MCF 10A (cell line): ENCODE measurements at places on chromosomes 3 and 15. TPM values are rescaled to one million over a fixed set of nuclear protein-coding genes. Genes with fewer than 3 reads are reported as not detected.

- DNase-seq: peak; percentile 25
- H3K4me1 ChIP-seq: peaks cover 7% of the 10 kb centered on the region
- no peak overlapping the region for H3K4me3 ChIP-seq
- no peaks in the 10 kb centered on the region for H3K36me3 ChIP-seq
Measured at GRCh38 chr3:189622629-189623028, 8.6 kb upstream of the TP63 start.

UROC1 gene
- not detected in 2 replicates for total RNA-seq

SMCO1 gene
- not detected in 2 replicates for total RNA-seq

DNA sequence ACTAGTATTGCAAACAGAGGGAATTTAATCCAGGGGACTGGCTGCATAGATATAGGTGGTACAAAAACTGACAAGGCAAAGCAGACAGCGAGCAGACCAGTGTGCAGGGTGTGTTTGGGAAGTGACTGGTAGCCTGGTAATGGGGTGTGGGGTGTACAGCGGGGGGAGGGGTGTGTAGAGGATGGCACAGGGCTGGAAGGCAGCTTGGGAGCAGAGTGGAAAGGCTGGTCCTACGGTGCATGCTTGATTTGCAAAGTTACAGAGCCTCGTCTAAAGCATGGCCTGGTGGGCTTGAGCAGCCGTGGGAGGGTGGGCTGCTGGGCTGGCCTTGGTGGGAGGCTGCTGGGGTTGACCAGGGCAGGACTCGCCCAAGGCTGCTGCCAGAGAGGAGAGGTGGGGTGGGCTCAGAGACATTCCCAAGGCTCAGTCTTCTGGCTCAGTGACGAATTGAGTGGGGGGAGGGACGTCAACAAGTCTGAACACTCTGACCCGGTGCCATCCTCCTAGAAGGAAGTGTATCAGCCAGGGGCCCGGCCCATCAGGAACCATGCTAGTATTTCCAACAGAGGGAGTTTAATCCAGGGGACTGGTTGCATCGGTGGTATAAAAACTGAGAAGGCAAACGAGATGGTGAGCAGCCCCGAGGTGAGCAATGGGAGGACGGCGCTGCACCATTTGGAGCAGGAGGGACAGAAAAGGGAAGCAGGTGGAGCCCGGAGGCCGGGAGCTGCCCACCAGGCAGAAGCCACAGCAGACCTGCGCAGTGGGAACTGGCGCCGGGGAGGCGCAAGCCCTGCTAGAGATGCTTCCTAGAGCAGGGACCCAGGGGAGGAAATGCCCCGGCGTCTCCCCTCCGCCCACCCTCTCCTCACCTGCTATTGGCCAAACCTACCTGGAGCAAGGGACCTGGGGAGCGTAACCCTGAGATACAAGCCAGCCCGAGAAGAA lies 29.2 kb downstream of the CPN2 start:
- peak; percentile 78 for DNase-seq
- no peaks in the 10 kb centered on the region for H3K36me3 ChIP-seq
- no peaks in the 10 kb centered on the region for H3K4me1 ChIP-seq
- no peaks in the 10 kb centered on the region for H3K27me3 ChIP-seq

GRCh38 chr3:20480786-20481365 lies 294.9 kb upstream of the SGO1 start:
- no peaks in the 10 kb centered on the region for H3K27me3 ChIP-seq
- no peak overlapping the region for H3K4me3 ChIP-seq
- no peak for DNase-seq
- H3K4me1 ChIP-seq: peaks cover 6% of the 10 kb centered on the region
- H3K27ac ChIP-seq: no peak overlapping the region

GRCh38 chr15:71916834-71917233 lies 106.5 kb downstream of the NR2E3 start:
- no peak overlapping the region for H3K4me3 ChIP-seq
- no peaks in the 10 kb centered on the region for H3K27me3 ChIP-seq
- H3K4me1 ChIP-seq: no peaks in the 10 kb centered on the region
- H3K27ac ChIP-seq: no peak overlapping the region
- peaks cover 20% of the 10 kb centered on the region for H3K36me3 ChIP-seq

DNA sequence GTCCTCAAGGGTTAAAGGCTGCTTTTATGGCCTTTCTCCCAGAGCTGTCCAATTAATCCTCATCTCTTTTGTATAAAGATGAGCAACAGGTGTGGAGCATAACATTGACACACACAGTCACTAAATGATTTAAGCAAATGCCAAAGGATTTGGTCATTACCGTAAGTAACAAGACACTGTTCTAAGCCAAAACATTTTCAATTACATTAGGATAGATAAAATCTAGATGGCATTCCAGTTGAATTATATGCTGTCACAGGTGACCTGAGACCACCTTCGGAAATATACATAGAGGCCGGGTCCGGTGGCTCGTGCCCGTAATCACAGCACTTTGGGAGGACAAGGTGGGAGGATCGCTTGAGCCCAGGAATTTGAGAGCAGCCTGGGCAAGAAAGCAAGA lies 105.3 kb upstream of the UBE3A start:
- H3K36me3 ChIP-seq: no peaks in the 10 kb centered on the region
- no peaks in the 10 kb centered on the region for H3K4me1 ChIP-seq
- H3K27ac ChIP-seq: no peak overlapping the region
- no peak for DNase-seq

GRCh38 chr15:41494190-41494921 lies 682 bp downstream of the ITPKA start:
- no peaks in the 10 kb centered on the region for H3K36me3 ChIP-seq
- DNase-seq: no peak
- H3K27ac ChIP-seq: no peak overlapping the region
- peak overlapping the region; percentile 72 for H3K4me3 ChIP-seq

DNA sequence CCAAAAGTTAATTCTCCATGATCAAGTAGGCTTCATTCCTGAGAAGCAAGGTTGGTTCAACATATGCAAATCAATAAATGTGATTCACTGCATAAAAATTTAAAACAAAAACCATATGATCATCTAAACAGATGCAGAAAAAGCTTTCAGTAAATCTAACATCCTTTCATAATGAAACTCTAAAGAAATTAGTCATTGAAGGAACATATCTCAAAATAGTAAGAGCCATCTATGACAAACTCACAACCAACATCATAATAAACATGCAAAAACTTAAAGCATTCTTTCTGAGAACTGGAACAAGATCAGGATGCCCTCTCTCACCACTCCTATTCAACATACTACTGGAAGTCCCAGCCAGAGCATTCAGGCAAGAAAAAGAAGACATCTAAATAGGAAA lies 254.1 kb downstream of the AGBL1 start:
- no peak for DNase-seq
- peaks cover 8% of the 10 kb centered on the region for H3K36me3 ChIP-seq
- no peak overlapping the region for H3K4me3 ChIP-seq
- H3K27me3 ChIP-seq: no peaks in the 10 kb centered on the region
- peak overlapping the region; percentile 81 for H3K27ac ChIP-seq

GRCh38 chr3:58043933-58044332 lies 35.7 kb downstream of the FLNB start:
- H3K27ac ChIP-seq: peak overlapping the region; percentile 82
- peaks cover 55% of the 10 kb centered on the region for H3K4me1 ChIP-seq
- no peaks in the 10 kb centered on the region for H3K27me3 ChIP-seq
- DNase-seq: no peak

TJP1 gene
- 114 and 137 TPM in 2 replicates for total RNA-seq

- peaks cover 4% of the 10 kb centered on the region for H3K36me3 ChIP-seq
- no peak overlapping the region for H3K4me3 ChIP-seq
- no peak for DNase-seq
- H3K27ac ChIP-seq: no peak overlapping the region
- peaks cover 6% of the 10 kb centered on the region for H3K4me1 ChIP-seq
Measured at GRCh38 chr3:171972871-171973348, 66.5 kb upstream of the FNDC3B start.

DNA sequence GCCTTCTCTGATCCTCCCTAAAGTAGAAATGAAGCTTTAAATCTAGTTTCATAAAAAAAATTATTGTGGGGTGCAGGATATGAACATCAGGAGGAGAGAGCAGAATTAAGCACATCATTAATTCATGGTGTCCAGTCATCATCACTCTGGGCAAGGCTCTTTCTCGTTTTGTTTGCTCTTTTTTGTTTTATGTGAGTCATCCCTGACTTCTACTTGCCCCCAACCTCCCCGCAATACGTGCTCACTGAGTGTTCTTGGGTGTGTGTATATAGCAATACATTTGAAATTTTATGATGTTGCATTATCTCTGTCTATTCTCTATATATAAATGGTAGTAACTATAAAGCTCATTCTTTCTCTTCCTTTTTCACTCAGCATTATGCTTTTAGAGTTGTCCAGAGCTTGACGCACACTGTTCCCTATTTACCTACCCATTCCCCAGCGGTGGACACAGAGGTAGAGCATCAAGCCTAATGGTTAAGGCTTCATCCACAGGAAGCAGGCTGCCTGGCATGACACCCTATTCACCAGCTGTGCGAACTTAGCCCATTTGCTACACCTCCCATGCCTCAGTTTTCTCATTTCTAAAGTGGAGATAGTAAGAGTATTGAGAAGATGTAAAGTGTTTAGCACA lies 72.3 kb downstream of the CD200R1L start:
- H3K27ac ChIP-seq: peak overlapping the region; percentile 76
- no peak overlapping the region for H3K4me3 ChIP-seq
- peaks cover 32% of the 10 kb centered on the region for H3K4me1 ChIP-seq
- DNase-seq: peak; percentile 74
- no peaks in the 10 kb centered on the region for H3K27me3 ChIP-seq
- H3K36me3 ChIP-seq: no peaks in the 10 kb centered on the region

HDC gene
- total RNA-seq: not detected in 2 replicates

GRCh38 chr3:150762662-150763121 lies 277 bp downstream of the SIAH2 start:
- peak overlapping the region; percentile 91 for H3K4me3 ChIP-seq
- DNase-seq: no peak
- peak overlapping the region; percentile 97 for H3K27ac ChIP-seq
- peaks cover 15% of the 10 kb centered on the region for H3K36me3 ChIP-seq

DNA sequence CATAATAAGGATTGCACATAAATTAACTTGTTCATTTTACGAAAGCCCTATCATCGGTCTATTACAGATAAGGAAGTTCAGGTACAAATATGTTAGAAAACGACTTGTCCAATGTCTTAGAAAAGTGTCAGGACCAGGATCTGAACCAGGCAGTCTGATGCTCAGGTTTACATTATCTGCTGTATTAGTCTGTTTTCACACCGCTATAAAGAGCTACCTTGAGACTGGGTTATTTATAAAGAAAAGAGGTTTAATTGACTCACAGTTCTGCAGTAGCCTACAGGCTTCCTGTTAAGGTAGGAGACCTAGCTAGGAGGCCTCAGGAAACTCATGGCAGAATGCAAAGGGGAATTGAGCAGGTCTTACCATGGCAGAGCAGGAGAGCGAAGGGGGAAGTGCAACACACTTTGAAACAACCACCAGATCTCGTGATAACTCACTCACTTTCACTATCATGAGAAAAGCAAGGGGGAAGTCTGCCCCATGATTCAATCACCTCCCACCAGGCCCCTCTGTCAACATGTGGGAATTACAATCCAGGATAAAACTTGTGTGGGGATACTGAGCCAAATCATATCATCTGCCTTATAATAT lies 45.8 kb upstream of the GOLIM4 start:
- no peak overlapping the region for H3K4me3 ChIP-seq

PATL2 gene
- 0.16 and 0.71 TPM in 2 replicates for total RNA-seq

DNA sequence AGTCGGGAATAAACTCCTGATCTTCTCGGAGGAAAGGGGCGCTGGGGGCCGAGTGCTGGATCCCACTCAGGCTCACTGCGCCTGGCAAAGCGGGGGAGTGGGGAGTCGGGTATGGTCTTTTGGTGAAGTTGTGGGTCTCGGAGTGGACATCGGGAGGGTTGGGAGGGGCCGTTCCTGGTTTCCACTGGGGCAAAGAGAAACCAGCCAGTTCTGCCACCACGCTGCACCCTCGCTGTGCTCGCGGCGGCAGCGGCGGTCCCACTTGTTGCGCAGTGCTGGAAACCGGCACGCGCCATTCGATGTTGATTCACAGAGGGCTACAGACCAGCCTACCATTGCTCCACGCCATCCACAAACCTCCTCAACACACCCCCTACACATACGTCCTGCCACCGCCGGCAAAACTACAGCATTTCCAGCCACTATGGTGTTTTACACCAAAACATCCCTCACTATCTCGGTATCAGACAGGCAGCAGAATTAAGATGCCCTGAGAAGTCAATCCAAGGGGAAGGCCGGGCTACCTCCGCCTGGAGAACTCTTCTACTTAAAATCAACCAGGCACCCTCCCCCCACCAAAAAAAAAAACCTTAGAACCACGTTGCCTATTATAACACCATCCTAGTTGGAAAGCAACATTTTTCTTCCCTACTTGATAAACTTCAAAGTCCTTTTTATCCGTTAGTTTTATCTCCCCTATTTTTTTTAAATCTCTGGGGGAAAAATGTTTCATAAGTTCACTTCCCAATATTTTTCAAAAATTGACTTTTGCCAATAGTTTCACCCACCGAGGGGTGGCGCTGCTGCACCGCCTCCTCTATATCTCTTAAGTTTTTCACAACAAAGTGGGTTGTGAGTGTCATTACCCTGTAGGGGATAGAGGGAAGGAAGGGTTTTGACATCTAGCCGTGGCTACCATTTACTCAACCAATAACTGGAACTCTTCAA lies 3.6 kb downstream of the BCL6 start:
- H3K4me3 ChIP-seq: peak overlapping the region; percentile 98
- no peaks in the 10 kb centered on the region for H3K27me3 ChIP-seq
- H3K4me1 ChIP-seq: peaks cover 29% of the 10 kb centered on the region

CD200R1 gene
- not detected in 2 replicates for total RNA-seq

- H3K27ac ChIP-seq: no peak overlapping the region
- DNase-seq: no peak
- H3K36me3 ChIP-seq: no peaks in the 10 kb centered on the region
- H3K27me3 ChIP-seq: no peaks in the 10 kb centered on the region
Measured at GRCh38 chr15:80494351-80494751, 90.2 kb downstream of the ARNT2 start.

DNA sequence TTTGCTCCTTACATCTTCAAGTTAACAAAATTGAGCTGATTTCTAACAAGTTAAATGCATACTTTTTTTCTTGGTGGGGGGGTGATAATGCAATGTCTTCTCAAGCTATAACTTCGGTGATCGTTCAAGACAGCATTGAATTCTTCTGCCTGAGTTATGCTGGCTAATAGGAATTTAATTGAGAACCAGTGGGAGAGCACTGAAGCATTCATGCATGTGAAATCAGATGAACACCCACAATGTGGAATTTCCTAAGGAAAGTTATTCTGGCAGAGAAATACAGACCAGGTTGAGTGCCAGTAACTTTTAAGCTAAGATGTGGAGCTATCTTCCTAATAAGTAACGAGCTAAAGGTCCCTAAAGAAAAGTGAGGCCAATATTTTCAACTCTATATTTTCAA lies 3.0 kb downstream of the SPATA16 start:
- H3K4me1 ChIP-seq: no peaks in the 10 kb centered on the region
- no peak overlapping the region for H3K4me3 ChIP-seq
- no peaks in the 10 kb centered on the region for H3K36me3 ChIP-seq
- peaks cover 82% of the 10 kb centered on the region for H3K27me3 ChIP-seq
- H3K27ac ChIP-seq: no peak overlapping the region
